Stimulated activated CD4-positive, alpha-beta T cell treated with anti-CD3 and anti-CD28 coated beads, Interleukin-15, amount 100 ng/mL, for 1 hour (primary cell): ENCODE measurements at places on chromosomes 5 and 9.

- DNase-seq = no peak
These were observed 185.0 kb downstream of the GAPVD1 start for GRCh38 chr9:125446561-125447094.

GRCh38 chr5:135993335-135993879 lies 35.4 kb upstream of the TGFBI start:
- no peak for DNase-seq

DNA sequence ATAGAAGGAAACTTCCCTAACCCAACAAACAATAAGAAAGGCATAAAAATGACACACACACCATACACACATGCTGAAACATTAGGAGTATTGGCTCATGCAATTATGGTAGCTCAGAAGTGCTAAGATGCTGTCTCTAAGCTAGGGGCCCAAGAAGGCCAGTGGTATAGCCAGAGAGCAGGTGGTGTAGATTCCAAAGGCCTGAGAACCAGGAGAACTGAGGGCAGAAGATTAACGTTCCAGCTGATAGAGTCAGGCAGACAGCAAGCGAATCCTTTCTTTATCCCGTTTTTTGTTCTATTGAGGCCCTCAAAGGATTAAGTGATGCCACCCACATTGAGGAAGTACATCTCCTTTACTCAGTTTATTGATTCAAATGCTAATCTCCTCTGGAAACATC lies 262.9 kb downstream of the EPB41L4A start:
- DNase-seq = no peak

DNA sequence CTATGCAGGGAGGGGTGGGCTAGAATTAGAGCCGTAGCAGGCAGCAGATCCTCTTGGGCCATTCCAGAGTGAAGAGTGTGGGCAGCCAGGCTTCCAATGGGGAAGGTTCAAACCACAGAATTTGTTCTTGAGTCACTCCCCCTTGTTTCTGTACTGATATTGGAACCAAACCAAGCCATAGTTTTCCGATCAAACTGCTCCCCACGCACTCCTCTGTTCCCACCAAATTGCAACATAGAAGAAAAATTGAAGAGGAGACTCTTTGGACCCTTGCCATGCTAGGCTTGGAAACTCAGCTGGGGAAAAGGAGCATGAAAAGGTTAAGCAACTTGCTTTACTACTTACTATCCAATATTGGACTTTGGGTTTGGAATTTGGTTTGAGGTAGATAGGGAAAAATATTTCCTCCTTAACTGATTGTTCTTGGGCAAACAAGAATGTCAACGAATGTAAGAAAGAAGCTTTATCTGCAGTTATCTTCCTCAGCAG lies 165.8 kb upstream of the NR3C1 start:
- DNase-seq = no peak

GRCh38 chr5:423626-424261 lies 19.2 kb upstream of the EXOC3 start:
- DNase-seq = no peak

GRCh38 chr9:91190062-91190461 lies 171.7 kb downstream of the AUH start:
- DNase-seq = no peak

- DNase-seq = no peak
These were observed 17.6 kb downstream of the NREP start for GRCh38 chr5:111739416-111739815.

- no peak for DNase-seq
These were observed 57.0 kb upstream of the MROH2B start for GRCh38 chr5:41127967-41128690.

DNA sequence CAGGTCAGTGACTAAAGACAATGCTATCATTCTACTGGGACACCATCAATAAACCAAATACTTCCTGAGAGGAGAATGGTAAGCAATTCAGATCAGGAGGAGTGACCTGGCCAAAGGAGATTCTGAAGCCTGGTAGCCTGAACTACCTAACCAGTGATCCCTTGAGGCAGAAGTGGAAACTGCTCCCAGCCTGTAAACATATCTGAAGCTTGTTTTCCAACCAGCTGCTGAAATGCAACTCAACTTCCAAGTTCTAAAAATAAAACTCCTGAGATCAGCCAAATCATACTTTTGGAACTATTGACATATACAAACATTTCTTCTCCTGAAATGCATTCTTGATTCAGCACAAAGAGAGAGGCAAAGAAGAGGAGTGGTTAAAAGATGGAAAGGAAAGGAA lies 204.1 kb downstream of the EBF1 start:
- no peak for DNase-seq
